Peyer's patch (tissue), 4 donors: ENCODE measurements at places on chromosomes 12 and 14. TPM values are rescaled to one million over a fixed set of nuclear protein-coding genes. Genes with fewer than 3 reads are reported as not detected.
A peak's percentile ranks its signal among the peaks of the same experiment; 100 is the strongest.

GPX2 gene
- total RNA-seq = 134 TPM

LEMD3 gene
- 51.7 TPM for total RNA-seq

RPL36AL gene
- total RNA-seq = 155 TPM

CLEC1B gene
- total RNA-seq = not detected

LRIG3 gene
- 56.9 TPM for total RNA-seq

GRCh38 chr14:28875934-28876571, 109.5 kb downstream of the FOXG1 start:
- no peaks in the 10 kb centered on the region for H3K36me3 ChIP-seq
- H3K4me3 ChIP-seq = no peak overlapping the region
- no peak for DNase-seq
- no peaks in the 10 kb centered on the region for H3K4me1 ChIP-seq
- no peak overlapping the region for H3K27ac ChIP-seq

DNA sequence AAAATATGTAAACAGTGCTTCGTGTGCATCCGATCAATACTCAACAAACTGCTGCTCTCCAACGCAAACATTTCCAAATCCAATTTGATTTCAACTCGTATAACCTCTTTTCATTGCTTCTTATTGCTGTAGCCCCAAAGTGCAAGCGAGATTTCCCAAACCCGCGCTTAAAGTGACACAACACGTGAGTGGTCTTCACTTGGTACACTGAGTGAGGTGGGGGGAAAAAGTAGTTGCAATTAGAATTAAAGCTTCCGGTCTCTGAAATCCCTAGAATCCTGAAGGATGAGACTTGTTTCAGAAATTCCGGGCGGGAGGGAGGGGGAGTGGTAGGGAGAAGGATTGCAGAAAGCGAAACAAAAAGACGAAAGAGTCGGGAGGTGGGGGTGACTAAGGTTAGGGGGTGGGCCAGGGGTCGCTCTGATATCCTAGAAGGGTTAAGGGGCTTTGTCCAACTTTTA, 387.5 kb downstream of the BCAT1 start:
- H3K36me3 ChIP-seq = no peaks in the 10 kb centered on the region
- H3K4me3 ChIP-seq = peak overlapping the region; percentile 73
- peak overlapping the region; percentile 42 for H3K27ac ChIP-seq
- no peak for DNase-seq
- H3K27me3 ChIP-seq = no peaks in the 10 kb centered on the region
- no peaks in the 10 kb centered on the region for H3K4me1 ChIP-seq

GRCh38 chr14:103547455-103547940, 15.0 kb downstream of the BAG5 start:
- DNase-seq = no peak
- no peak overlapping the region for H3K27ac ChIP-seq
- H3K27me3 ChIP-seq = no peaks in the 10 kb centered on the region
- peaks cover 33% of the 10 kb centered on the region for H3K4me1 ChIP-seq
- H3K4me3 ChIP-seq = no peak overlapping the region

DNA sequence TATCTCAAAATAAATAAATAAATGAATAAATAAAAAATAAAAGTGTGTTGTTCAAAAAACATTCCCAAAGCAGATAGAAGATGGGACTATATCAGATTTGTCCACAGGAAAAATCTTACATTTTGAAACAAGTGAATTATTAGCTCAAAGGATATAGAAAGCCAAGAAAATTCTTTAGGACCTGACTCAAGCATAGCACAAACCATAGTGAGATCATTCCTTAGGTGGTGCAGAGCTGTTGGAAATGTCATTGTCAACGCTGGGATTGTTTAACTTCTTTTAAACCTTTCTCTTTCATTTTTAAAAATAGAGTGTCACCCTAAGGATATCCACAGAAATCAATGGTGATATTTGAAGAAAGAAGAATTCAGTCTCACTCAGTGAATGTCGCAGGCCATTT, 43.5 kb downstream of the DRAM1 start:
- no peaks in the 10 kb centered on the region for H3K27me3 ChIP-seq
- H3K4me1 ChIP-seq = no peaks in the 10 kb centered on the region
- H3K36me3 ChIP-seq = no peaks in the 10 kb centered on the region
- no peak for DNase-seq

DNA sequence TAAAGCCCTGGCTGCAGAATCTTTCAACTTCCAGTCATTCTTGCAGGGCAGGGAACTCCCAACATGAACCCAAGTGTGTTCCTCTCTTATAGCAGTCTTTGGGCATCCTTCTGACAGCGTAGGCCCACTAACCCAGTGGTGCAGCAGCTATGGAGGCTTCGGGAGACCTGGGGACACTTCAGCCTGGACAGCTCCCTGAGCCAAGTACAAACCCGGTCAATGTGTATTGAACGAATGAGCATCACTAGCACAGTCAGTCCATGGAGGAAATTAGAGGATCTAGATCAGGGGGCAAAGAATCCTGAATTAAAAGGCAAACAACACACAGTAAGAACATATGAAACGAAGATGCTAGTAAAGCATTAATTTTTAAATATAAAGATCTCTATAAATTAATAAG, 41.8 kb downstream of the KIAA0586 start:
- no peaks in the 10 kb centered on the region for H3K4me1 ChIP-seq
- H3K4me3 ChIP-seq = no peak overlapping the region
- no peak for DNase-seq
- no peak overlapping the region for H3K27ac ChIP-seq
- peaks cover 36% of the 10 kb centered on the region for H3K36me3 ChIP-seq

GRCh38 chr12:111557271-111558106, 41.6 kb downstream of the ATXN2 start:
- no peaks in the 10 kb centered on the region for H3K4me1 ChIP-seq
- H3K4me3 ChIP-seq = no peak overlapping the region
- H3K27ac ChIP-seq = no peak overlapping the region
- no peaks in the 10 kb centered on the region for H3K36me3 ChIP-seq
- no peaks in the 10 kb centered on the region for H3K27me3 ChIP-seq

- H3K4me1 ChIP-seq = peaks cover 78% of the 10 kb centered on the region
- H3K4me3 ChIP-seq = no peak overlapping the region
- no peaks in the 10 kb centered on the region for H3K27me3 ChIP-seq
- peaks cover 51% of the 10 kb centered on the region for H3K36me3 ChIP-seq
- H3K27ac ChIP-seq = peak overlapping the region; percentile 87
Observed at GRCh38 chr14:75433631-75434071, 5.8 kb downstream of the JDP2 start.

- no peaks in the 10 kb centered on the region for H3K36me3 ChIP-seq
- H3K4me3 ChIP-seq = no peak overlapping the region
- no peaks in the 10 kb centered on the region for H3K27me3 ChIP-seq
- no peaks in the 10 kb centered on the region for H3K4me1 ChIP-seq
Observed at GRCh38 chr14:60245380-60246177, 3.4 kb upstream of the PPM1A start.

GRCh38 chr12:26434299-26435068, 239.1 kb downstream of the SSPN start:
- no peaks in the 10 kb centered on the region for H3K27me3 ChIP-seq
- peaks cover 4% of the 10 kb centered on the region for H3K36me3 ChIP-seq
- DNase-seq = no peak
- no peak overlapping the region for H3K4me3 ChIP-seq
- no peaks in the 10 kb centered on the region for H3K4me1 ChIP-seq
